Urothelium cell line (cell line): ENCODE measurements at places on chromosomes 3 and 15.

DNA sequence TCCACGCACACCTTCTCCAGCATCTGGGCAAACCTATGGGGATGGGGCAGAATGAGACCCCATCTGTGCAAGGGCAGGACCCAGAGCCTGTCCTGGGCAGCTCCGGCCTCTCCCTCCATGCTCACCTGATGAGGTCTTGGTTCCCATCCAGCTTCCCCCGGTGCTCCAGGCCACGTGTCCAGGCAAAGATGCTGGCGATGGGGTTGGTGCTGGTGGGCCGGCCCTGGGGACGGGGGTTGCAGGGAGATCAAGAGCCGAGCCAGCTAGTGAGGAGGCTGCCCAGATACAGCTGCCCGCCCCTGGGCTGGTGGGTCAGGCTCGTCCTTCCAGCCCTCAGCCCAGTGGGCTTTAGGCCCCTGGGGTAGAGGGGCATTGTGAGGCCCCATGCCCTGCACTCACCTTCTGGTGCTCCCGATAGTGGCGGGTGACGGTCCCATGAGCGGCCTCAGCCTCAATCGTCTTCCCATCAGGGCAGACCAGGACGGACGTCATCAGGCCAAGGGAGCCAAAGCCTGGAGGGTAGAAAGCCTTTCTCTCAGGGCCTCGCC is 17.3 kb downstream of the IDH2 start:
- DNase-seq: no peak

DNA sequence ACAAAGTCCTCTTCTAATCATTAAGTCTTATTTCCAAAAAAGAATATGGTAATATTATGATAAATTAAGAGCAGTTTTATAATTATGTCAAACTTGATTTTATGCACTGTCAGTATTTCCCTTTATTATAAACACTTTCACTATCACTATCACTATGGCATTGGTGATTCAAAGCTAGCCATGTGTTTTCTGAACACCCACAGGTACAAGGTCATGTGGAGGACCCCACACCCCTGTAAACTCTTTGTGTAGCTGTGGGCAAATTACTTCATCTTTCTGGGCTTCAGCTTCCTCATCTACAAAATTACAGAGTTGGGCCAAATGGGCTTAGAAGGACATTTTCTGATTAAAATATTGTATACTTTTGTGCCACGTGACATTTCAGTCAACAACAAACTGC is 41.7 kb downstream of the FBXL22 start:
- DNase-seq: no peak

DNA sequence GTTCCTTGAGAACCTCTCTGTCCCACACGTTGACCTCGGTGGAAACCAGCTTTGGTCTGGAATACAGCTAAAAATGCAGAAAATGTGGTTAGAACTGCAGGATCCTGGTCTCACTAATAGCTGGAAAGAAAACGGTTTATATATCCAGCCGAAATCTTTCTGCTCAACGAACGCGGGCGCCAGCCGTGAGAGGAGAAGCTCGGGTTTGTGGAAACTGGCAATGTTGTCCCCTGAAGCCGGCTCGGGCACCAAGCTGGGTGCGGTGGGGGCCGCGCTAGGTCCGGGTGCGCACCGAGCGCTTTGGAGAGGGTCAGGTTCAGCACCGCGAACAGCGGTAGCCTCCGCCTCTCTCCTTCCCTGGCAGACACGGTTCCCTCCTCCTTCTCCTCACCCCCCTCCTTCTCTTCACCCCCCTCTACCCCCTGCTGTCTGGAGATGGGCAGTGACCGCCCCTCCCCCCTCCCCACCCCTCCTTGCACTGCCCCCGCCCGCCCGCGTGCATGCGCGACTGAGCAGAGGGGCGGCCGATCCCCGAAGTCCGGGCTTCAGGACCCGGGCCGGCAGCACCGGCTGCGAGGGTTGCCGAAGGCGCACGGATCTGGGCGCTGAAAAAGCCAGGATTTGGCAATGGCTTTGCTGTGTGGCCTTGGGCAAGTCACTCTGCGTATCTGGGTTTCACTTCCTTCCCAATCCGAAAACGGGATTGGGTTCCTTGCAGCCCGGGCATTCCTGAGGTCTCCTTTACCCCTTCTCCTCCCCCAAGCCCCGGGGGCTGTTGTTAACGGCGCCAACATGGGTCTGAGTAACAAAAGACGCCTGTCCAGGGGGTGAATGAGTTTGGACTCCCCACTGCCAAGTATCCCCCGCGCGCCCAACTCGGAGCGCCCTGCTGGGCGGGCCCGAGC is at the start of gene SKOR1:
Gene SKOR1, plus strand, starts transcription at position 534 of the 905 bp plus-strand sequence. Its CDS starts 94 bp downstream, at position 628.
- DNase-seq: peak; percentile 60

DNA sequence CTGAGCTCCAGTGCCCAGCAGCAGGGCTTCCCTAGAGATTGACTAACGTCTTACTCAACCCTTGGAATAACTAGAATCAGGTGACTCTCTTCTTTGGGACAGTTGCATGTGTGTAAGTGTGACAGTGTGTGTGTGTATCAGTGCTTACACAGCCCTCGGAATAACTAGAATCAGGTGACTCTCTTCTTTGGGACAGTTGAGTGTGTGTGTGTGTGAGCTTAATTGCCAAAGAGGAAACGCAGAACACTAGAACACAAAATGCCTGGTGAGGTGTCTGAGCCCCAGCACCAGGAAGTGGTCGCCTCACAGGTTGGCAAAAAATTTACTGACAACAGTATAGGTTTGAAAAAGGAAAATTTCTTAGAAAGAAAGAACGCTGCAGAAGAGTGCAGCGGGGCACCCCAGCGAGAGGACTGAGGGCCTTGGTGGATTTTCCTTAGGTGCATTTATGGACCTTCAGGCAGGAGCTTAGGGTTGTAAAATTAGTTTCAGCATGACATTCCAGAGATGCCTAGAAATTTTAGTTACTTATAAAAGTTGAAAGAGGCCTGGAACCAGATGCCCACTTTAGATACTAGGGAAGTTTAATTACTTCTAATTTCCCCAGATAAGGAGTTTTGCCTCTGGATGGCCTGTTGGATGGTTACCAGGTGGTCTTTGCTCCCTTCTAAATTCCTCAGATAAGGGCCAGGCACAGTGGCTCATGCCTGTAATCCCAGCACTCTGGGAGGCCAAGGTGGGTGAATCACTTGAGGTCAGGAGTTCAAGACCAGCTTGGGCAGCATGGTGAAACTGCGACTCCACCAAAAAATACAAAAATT is 3.7 kb upstream of the WDR82 start:
- DNase-seq: no peak

GRCh38 chr15:91576096-91576495 is 277.4 kb upstream of the SLCO3A1 start:
- no peak for DNase-seq

GRCh38 chr15:45594319-45594718 is 7.1 kb downstream of the BLOC1S6 start:
- DNase-seq: no peak
